ENCODE measurements at places on chromosomes 5 and 9. TPM values are rescaled to one million over a fixed set of nuclear protein-coding genes. Genes with fewer than 3 reads are reported as not detected.
A peak's percentile ranks its signal among the peaks of the same experiment; 100 is the strongest.

DNA sequence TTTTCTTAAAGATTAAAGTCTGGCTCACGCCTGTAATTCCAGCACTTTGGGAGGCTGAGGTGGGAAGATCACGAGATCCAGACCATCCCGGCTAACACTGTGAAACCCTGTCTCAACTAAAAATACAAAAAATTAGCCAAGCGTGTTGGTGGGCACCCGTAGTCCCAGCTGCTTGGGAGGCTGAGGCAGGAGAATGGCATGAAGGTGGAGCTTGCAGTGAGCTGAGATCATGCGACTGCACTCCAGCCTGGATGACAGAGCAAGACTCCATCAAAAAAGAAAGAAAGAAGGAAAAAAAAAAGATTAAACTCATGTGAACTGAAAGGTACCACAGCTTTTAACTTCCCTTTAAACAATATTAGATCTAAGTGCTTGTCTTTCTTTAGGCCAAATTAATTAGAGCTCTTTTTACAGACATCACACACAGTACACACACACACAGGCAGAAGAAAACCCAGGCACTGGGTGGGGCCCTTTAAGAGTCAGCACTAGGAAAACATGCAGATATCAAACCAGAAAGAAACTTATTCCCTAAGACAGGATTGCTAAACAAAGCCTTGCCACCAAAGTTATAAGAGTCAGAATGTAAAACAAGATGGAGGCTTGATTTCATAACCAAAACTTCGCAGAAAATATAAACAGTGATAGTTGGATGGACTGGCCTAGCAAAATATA lies 29.3 kb upstream of the UHRF2 start:
- DNase-seq, result no peak
- no peaks in the 10 kb centered on the region for H3K4me1 ChIP-seq
- no peaks in the 10 kb centered on the region for H3K36me3 ChIP-seq
- H3K27ac ChIP-seq, result no peak overlapping the region

GRCh38 chr5:37015795-37016666 lies 139.5 kb downstream of the NIPBL start:
- H3K4me1 ChIP-seq, result no peaks in the 10 kb centered on the region
- H3K27me3 ChIP-seq, result no peaks in the 10 kb centered on the region
- H3K4me3 ChIP-seq, result no peak overlapping the region
- peaks cover 16% of the 10 kb centered on the region for H3K36me3 ChIP-seq

DNA sequence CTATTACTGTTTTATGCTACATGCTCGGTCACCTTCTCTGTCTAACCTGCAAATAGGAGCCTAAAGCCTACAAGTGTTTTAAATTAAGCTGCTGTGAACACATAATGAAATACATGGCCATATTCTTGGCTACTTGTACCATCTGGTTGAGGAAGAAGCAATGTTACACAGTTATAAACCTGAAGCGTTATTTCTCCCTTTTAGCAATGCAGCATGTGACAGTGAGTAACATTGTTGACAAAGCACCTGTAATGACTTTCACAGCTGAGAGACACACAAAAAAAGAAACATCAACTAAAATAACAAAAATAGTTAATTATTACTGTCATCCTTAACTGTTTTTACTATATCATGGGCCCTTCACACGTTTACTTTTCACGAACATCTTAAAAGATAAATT lies 146.9 kb downstream of the RORB start:
- DNase-seq, result no peak
- no peak overlapping the region for H3K27ac ChIP-seq
- H3K4me1 ChIP-seq, result no peaks in the 10 kb centered on the region

GRCh38 chr5:6733411-6734242 lies 20.4 kb downstream of the TENT4A start:
- DNase-seq, result no peak
- H3K27me3 ChIP-seq, result no peaks in the 10 kb centered on the region
- peaks cover 13% of the 10 kb centered on the region for H3K36me3 ChIP-seq
- peaks cover 33% of the 10 kb centered on the region for H3K4me1 ChIP-seq
- no peak overlapping the region for H3K4me3 ChIP-seq

GRCh38 chr5:132295505-132296411 lies 1.6 kb downstream of the SLC22A4 start:
- H3K36me3 ChIP-seq, result no peaks in the 10 kb centered on the region
- peaks cover 31% of the 10 kb centered on the region for H3K4me1 ChIP-seq
- peaks cover 8% of the 10 kb centered on the region for H3K27me3 ChIP-seq
- no peak overlapping the region for H3K27ac ChIP-seq
- peak overlapping the region; percentile 85 for H3K4me3 ChIP-seq
- DNase-seq, result no peak

DNA sequence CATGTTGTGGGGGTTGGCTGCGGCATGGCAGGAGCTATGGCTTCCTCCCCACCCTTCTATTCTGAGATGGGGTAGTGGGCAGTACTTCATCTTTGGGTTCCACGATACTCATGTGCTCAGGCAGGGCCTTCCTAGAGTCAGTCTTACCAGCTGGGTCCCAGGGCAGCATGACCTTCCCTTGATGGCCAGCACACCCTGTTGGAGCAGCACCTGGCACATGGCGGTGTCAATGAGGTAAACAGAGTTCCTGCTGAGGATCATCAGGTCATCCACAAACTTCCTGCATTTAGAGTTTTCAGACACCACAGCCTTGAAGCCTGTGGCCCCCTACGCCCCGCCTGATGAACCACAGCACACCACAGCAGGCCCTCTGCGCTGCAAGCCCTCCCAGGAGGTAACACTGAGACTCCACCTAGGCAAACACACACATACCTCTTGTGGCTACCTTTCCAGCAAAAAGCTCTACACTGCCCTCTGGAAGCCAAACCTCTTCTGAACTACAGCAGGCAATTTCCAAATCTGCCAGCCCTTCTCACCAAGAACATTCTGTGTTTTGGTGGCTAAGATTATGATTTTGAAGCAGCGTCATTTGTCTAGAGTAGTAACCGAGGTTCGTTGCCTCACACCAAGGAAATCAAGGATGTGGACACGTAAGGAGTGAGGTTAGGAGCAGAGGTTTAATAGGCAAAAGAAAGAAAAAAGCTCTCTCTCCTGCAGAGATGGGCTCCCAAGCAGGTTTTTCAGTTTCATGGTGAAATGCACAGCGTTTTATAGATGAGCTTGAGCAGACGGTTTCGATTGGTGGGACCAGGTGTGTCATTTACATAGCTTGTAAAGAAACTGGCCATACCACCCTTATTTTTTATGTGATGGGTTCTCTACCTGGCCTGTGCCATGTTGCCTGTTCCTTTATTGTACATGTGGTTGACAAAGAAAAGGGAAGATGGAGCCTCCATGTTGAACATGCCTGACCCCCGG lies 20.3 kb upstream of the TMEM174 start:
- peaks cover 3% of the 10 kb centered on the region for H3K27me3 ChIP-seq
- no peak overlapping the region for H3K4me3 ChIP-seq
- peak overlapping the region; percentile 2 for H3K27ac ChIP-seq
- no peak for DNase-seq

DNA sequence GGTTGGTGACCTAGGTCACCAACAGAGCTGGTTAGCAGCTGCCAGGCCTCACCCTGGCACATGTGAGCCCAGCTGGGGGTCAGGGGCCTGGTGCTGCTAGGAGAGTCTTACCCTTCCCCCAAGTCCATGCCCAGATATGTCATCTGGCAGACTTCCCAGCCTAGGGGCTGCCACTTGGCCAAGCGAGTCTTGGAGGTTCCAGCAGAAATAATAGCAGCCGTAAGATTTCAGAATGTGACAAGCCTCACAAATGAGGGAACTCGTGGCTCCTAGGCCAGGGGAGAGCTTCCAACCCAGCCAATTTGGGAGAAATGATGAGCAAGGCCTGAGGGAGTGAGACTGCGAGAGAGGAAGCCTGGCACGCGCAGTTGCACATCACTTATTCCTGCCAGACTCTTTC lies 11.1 kb downstream of the URM1 start:
- H3K4me3 ChIP-seq, result no peak overlapping the region
- peak; percentile 56 for DNase-seq
- H3K27me3 ChIP-seq, result no peaks in the 10 kb centered on the region
- peaks cover 34% of the 10 kb centered on the region for H3K4me1 ChIP-seq

- H3K4me3 ChIP-seq, result no peak overlapping the region
- no peak overlapping the region for H3K27ac ChIP-seq
- no peak for DNase-seq
- no peaks in the 10 kb centered on the region for H3K4me1 ChIP-seq
These were observed 223.1 kb upstream of the PAPPA start for GRCh38 chr9:115930472-115930871.

The CCL28 gene
- total RNA-seq, result 0.22 TPM
